ENCODE measurements at places on chromosomes 7 and 10. TPM values are rescaled to one million over a fixed set of nuclear protein-coding genes. Genes with fewer than 3 reads are reported as not detected.

Gene SYCE1
- not detected for total RNA-seq

Gene SEMA4G
- 2.3 TPM for total RNA-seq

Gene GNAT3
- not detected for total RNA-seq

Gene RAPGEF5
- 1.3 TPM for total RNA-seq

Gene CDH23
- total RNA-seq: 0.17 TPM

Gene OR2A42
- not detected for total RNA-seq

Gene TFAM
- 19.1 TPM for total RNA-seq

Gene TMEM229A
- not detected for total RNA-seq

Gene HKDC1
- total RNA-seq: under 0.01 TPM

Gene CUZD1
- total RNA-seq: 0.58 TPM

Gene UTF1
- total RNA-seq: not detected

Gene MMP21
- total RNA-seq: not detected

Gene PRTFDC1
- 71.3 TPM for total RNA-seq

Gene ITPRIP
- 15.2 TPM for total RNA-seq

Gene ZNF746
- total RNA-seq: 32.6 TPM

Gene NEURL1
- under 0.01 TPM for total RNA-seq

Gene MBL2
- not detected for total RNA-seq

Gene CPA2
- total RNA-seq: not detected

Gene PRLHR
- total RNA-seq: not detected

Gene ANKRD1
- total RNA-seq: 2.6 TPM

Gene CFAP43
- 0.15 TPM for total RNA-seq

Gene WNT8B
- total RNA-seq: not detected

Gene CTNNA3
- total RNA-seq: not detected

Gene PPP1R3C
- 200 TPM for total RNA-seq

Gene OR2A2
- total RNA-seq: not detected

Gene CTTNBP2
- total RNA-seq: 22.3 TPM

Gene EXOC4
- 187 TPM for total RNA-seq

Gene AVPI1
- 91.5 TPM for total RNA-seq

Gene HTR7
- total RNA-seq: 0.83 TPM

Gene BCAP29
- 34.6 TPM for total RNA-seq

Gene PRR15
- total RNA-seq: not detected

Gene CLDN15
- 5.8 TPM for total RNA-seq

Gene ANKRD30A
- not detected for total RNA-seq

Gene TDRD1
- 0.50 TPM for total RNA-seq

Gene PDE6C
- not detected for total RNA-seq

Gene SEMA3A
- 117 TPM for total RNA-seq

Gene MALRD1
- total RNA-seq: 1.0 TPM

Gene POT1
- 42.9 TPM for total RNA-seq

Gene SYT15B
- not detected for total RNA-seq

Gene GSTO2
- 3.8 TPM for total RNA-seq

Gene CYP2C9
- total RNA-seq: not detected

Gene MSMB
- total RNA-seq: not detected

Gene ANKRD22
- total RNA-seq: not detected

Gene FAM180A
- total RNA-seq: 80.0 TPM

Gene ARMH3
- total RNA-seq: 15.9 TPM

Gene AS3MT
- 7.6 TPM for total RNA-seq

Gene ST7
- total RNA-seq: 19.8 TPM

Gene PRSS58
- not detected for total RNA-seq

Gene HMX3
- not detected for total RNA-seq

Gene PIK3CG
- total RNA-seq: not detected

Gene PURB
- 13.2 TPM for total RNA-seq

Gene SFMBT2
- 5.2 TPM for total RNA-seq

Gene IDE
- 22.8 TPM for total RNA-seq

Gene AGAP6
- 3.6 TPM for total RNA-seq
